Activated CD4-positive, CD25-positive, alpha-beta regulatory T cell (primary cell): ENCODE measurements at places on chromosomes 11 and 22.

DNA sequence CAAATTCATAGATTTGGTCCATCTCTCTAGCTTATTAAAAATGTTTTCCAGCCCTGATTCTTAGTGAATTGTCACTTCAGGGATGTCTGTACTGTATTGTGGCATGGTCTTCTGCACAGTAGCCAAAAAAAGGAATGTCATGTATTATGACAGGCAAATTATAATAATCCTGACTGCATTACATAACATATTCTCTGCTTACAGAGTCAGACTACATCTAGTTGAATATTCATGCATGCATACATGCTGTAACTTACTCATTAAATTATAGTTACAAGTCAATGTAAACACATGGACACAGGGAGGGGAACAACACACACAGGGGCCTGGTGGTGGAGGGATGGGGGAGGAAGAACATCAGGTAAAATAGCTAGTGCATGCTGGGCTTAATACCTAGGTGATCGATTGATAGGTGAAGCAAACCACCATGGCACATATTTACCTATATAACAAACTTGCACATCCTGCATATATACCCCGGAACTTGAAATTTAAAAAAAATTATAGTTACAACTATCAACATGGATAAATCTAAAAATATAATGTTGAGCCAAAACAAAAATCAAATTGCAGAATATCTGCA lies 31.5 kb upstream of the SMCO4 start:
- DNase-seq, result no peak

- DNase-seq, result no peak
Measured at GRCh38 chr11:86013713-86014112, 55.2 kb downstream of the PICALM start.

DNA sequence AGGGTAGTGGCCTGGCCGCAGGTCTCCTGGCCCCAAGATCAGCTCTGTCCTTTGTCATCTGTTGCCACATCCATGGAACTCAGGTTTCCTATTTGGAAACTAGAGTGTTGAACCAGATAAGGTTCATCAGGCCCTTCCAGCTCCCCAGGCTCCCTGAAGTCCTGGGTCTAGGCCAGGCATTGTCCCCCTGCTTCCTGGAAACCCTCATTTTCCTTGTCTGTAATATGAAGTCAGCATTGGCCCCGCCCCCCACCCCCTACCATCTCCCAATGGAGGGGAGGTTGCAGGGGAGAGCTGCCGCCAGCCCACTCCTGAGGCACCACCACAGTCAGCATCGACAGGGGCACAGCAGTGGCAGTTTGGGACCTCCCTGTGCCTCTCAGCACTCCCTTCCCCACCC lies 9.0 kb upstream of the MS4A10 start:
- DNase-seq, result no peak

GRCh38 chr11:100638648-100639047 lies 48.4 kb upstream of the ARHGAP42 start:
- no peak for DNase-seq

- no peak for DNase-seq
Measured at GRCh38 chr22:27122574-27122973, 465.2 kb downstream of the MIAT start.

DNA sequence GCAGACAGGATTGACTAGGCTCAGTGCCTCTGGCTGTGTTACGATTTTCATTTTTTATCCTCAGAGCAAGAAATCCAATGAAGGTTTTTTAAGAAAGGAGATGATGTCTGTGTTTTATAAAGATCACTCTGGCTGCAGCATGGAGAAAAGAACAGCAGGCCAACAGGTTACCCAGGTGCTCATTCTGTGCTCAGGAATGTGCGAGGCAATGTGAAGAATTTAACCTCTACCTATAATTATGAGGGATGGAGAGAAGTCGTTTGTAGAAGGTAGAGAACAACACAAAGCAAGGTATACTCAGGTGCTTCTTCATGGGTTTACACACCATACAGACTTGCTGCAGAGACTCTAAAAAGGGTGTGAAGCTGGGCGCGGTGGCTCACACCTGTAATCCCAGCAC lies 10.0 kb upstream of the RTCB start:
- no peak for DNase-seq
